Smooth muscle cell of the coronary artery (primary cell): ENCODE measurements at places on chromosomes 12 and 14. TPM values are rescaled to one million over a fixed set of nuclear protein-coding genes. Genes with fewer than 3 reads are reported as not detected.

Gene DLGAP5
- 0.23 and 9.2 TPM in 2 replicates for total RNA-seq

Gene CDCA3
- total RNA-seq = 0.59 and 4.4 TPM in 2 replicates

Gene RASSF9
- 1.1 and 1.2 TPM in 2 replicates for total RNA-seq

Gene COA8
- 2.8 and 16.3 TPM in 2 replicates for total RNA-seq

Gene PLEKHA5
- 18.0 and 35.5 TPM in 2 replicates for total RNA-seq

Gene SLC7A7
- total RNA-seq = 1.2 and 16.2 TPM in 2 replicates

Gene CSRP2
- 13.5 and 29.0 TPM in 2 replicates for total RNA-seq

Gene LHX5
- not detected in 2 replicates for total RNA-seq

Gene MMP19
- 4.0 and 12.0 TPM in 2 replicates for total RNA-seq

Gene CNPY2
- 74.3 and 113 TPM in 2 replicates for total RNA-seq

Gene AQP2
- not detected in 2 replicates for total RNA-seq

Gene FSCB
- total RNA-seq = 0.75 TPM in 1 of 2 replicates, not detected in the other
